ENCODE measurements at places on chromosomes 7 and 10. TPM values are rescaled to one million over a fixed set of nuclear protein-coding genes. Genes with fewer than 3 reads are reported as not detected.

- no peaks in the 10 kb centered on the region for H3K36me3 ChIP-seq
- H3K27me3 ChIP-seq = no peaks in the 10 kb centered on the region
- H3K4me1 ChIP-seq = no peaks in the 10 kb centered on the region
- H3K27ac ChIP-seq = no peak overlapping the region
- H3K4me3 ChIP-seq = no peak overlapping the region
These were observed 12.0 kb upstream of the TMEM213 start for GRCh38 chr7:138785587-138786437.

- no peak overlapping the region for H3K27ac ChIP-seq
- no peaks in the 10 kb centered on the region for H3K27me3 ChIP-seq
- no peak for DNase-seq
- H3K4me1 ChIP-seq = peaks cover 4% of the 10 kb centered on the region
These were observed 163.6 kb downstream of the GNAT3 start for GRCh38 chr7:80348223-80348622.

DNA sequence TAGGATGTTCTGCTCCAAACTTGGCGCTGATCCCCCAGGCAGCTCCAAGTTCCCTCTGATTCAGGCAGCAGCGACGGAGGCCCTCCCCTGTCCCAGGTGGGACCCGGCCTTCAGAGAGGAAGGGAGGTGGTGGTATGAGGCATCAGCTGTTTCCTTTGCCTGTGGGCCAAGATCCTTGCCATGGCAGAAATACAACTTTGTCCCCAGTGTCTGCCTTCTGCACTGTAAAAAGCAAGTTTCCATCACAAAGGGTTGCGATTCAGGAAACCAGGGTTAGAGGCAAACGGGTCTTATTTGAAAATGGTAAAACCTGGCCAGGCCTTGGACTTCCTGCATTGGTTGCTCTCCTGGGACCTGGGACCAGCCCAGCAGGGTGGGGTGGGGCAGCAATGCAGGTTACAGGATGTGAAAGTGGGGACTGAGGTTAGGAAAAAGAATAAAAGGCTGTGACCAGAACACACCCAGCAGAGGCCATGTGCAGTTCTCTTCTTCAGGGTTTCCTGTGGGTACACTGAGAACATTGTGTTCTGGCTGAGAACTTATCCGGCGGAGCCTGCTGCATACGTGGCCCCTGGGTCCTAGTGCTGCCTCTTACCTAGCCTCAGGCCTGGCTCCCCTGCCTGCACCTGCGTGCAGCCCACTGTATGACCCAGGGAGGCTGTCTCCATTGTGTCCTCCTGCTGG is 25.1 kb upstream of the DDIT4 start:
- peak overlapping the region; percentile 98 for H3K27ac ChIP-seq
- H3K27me3 ChIP-seq = no peaks in the 10 kb centered on the region
- peak; percentile 73 for DNase-seq
- H3K36me3 ChIP-seq = no peaks in the 10 kb centered on the region

ITGA8 gene
- total RNA-seq = 22.5 TPM

CCZ1B gene
- total RNA-seq = 66.1 TPM

DNA sequence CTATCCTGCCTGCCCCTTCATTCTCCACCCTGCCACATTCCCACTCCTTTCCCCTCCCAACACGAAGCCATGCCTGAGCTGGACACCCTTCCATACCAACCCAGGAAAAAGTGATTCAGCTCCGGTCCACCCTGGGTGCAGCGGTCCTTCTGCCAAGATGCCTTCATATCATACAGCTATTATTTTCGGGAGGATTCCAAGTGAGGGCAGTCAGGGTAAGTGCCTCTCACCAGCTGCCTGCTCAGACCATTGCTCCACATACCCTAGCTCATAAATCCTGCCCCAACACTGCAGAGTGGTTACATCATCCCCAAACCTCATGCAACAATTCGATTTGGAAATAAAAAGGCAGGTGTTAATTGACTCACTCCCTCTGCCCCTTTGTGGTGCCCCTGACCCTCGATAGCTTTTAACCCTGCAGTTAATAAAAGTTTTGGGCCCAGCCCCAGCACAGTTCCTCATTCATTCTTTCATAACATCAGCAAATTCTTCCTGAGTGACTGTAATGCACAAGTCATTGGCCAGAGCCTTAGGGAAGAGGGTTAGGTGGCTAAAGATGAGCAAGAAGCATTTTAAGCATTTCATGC is 42.6 kb downstream of the ZNF503 start:
- no peaks in the 10 kb centered on the region for H3K36me3 ChIP-seq
- H3K27ac ChIP-seq = no peak overlapping the region
- H3K27me3 ChIP-seq = no peaks in the 10 kb centered on the region
- H3K4me3 ChIP-seq = no peak overlapping the region

DNA sequence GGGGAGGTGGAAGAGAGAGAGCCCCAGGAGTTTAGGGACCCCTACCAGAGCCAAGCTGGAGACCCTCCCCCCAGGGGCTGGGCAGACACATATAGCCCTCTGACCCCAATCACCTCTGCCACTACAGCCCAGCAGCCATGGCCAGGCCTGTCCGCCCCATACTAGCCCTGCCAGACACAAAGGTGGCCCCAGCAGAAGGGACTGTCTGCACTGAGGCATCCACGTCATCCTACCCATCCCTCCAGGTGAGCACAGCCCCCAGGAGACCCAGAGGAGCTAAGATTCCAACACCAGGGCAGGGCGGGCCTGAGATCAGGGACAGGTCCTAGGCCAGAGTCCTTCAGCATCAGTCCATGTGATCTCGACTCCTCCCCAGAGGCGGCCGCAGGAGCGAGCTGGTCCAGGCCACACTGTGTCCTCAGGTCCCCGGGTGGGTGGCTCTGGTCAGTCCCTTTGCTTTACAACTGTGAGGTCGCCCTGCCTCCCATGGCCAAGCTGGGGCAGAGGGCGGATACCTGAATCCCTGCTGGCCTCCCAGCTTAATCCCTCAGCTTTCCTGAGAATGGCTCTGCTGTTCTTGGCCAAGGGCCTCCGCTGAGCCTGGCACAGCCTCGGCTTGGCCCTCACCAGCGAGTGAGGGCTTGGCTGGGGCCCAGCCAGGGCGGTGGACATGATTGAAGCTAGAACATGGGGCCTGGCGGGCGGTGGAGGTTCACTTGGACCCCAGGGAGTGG is 14.3 kb upstream of the ELN start:
- no peak for DNase-seq
- H3K4me3 ChIP-seq = no peak overlapping the region
- H3K27me3 ChIP-seq = no peaks in the 10 kb centered on the region
- no peaks in the 10 kb centered on the region for H3K36me3 ChIP-seq

- H3K27ac ChIP-seq = no peak overlapping the region
- H3K27me3 ChIP-seq = no peaks in the 10 kb centered on the region
- no peak for DNase-seq
- H3K36me3 ChIP-seq = no peaks in the 10 kb centered on the region
- no peaks in the 10 kb centered on the region for H3K4me1 ChIP-seq
These were observed 78.0 kb downstream of the XPNPEP1 start for GRCh38 chr10:109845308-109845707.

GRCh38 chr10:132671228-132672154 is 114.5 kb downstream of the NKX6-2 start:
- no peak overlapping the region for H3K27ac ChIP-seq
- H3K27me3 ChIP-seq = no peaks in the 10 kb centered on the region
- no peak overlapping the region for H3K4me3 ChIP-seq

DNA sequence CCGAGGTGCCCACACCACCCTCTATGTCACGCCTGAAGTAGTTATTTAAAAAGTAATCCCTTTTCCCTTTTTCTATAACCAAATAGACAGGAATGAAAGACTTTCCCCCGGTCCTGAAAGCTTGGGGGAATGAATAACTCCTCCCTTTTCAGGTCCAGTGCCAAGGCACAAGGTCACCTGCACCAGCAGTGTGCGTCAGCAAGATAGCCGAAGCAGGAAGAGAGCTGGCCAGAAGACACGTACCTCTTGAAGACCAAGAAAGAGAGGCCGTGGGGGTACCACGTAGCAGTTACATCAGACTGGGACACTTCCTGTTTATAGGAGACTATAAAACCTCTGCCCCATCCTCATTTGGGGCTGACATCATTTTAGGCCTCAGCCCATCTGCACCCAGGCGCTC is 10.7 kb upstream of the AKR1B1 start:
- no peak overlapping the region for H3K27ac ChIP-seq
- no peaks in the 10 kb centered on the region for H3K4me1 ChIP-seq
- no peaks in the 10 kb centered on the region for H3K36me3 ChIP-seq
- no peak overlapping the region for H3K4me3 ChIP-seq

FXYD4 gene
- not detected for total RNA-seq

DNA sequence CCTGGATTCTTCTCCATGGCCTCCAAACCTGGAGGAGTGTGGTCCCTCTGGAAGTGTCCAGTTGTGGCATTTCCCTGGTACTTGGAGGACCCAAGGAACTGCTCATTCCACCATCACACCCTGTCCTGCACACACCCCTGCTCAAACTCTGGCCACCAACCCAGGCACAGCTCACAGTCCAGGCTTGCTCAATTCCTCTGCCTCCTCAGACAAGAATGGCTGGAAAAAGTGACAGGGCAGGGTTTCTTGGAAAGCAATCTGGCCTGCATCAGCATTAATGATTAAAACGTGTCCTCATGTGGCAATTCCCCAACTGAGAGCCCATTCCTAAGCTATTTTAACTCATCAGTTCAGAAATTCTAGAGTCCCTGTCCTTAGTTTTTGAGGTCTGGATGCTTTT is 17.2 kb upstream of the TPST1 start:
- no peak overlapping the region for H3K27ac ChIP-seq
- no peaks in the 10 kb centered on the region for H3K27me3 ChIP-seq
- H3K4me3 ChIP-seq = no peak overlapping the region
- H3K4me1 ChIP-seq = no peaks in the 10 kb centered on the region

FRAT1 gene
- total RNA-seq = 10.9 TPM

GRCh38 chr7:38311329-38311937 is 38.0 kb upstream of the TARP start:
- peaks cover 6% of the 10 kb centered on the region for H3K4me1 ChIP-seq
- DNase-seq = peak; percentile 45
- peak overlapping the region; percentile 41 for H3K4me3 ChIP-seq
- H3K27ac ChIP-seq = no peak overlapping the region
- H3K27me3 ChIP-seq = no peaks in the 10 kb centered on the region
- no peaks in the 10 kb centered on the region for H3K36me3 ChIP-seq

DNA sequence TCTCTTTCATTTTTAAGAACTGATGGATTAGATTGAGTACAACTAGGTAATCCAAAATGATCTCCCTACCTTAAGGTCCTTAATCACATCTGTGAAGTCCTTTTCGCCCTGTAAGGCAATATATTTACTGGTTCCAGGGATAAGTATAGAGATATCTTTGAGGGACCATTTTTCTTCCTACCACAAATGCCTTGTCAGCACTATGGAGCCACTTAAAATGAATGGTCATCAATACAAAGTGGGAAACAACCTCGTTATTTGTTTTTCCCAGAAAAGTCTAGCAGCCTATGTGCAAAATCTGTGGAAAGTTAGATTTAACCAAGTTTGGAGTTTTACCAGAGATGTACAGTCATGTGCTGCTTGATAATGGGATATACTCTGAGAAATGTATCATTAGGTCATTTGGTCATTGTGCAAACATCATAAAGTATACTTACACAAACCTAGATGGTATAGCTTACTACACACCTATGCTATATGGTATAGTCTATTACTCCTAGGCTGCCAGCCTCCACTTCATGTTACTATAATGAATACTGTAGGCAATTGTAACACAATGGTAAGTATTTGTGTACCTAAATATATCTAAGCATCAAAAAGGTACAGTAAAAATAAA is 366.2 kb upstream of the TMEM229A start:
- DNase-seq = no peak
- no peaks in the 10 kb centered on the region for H3K27me3 ChIP-seq
- H3K4me3 ChIP-seq = no peak overlapping the region
- H3K36me3 ChIP-seq = no peaks in the 10 kb centered on the region

DNA sequence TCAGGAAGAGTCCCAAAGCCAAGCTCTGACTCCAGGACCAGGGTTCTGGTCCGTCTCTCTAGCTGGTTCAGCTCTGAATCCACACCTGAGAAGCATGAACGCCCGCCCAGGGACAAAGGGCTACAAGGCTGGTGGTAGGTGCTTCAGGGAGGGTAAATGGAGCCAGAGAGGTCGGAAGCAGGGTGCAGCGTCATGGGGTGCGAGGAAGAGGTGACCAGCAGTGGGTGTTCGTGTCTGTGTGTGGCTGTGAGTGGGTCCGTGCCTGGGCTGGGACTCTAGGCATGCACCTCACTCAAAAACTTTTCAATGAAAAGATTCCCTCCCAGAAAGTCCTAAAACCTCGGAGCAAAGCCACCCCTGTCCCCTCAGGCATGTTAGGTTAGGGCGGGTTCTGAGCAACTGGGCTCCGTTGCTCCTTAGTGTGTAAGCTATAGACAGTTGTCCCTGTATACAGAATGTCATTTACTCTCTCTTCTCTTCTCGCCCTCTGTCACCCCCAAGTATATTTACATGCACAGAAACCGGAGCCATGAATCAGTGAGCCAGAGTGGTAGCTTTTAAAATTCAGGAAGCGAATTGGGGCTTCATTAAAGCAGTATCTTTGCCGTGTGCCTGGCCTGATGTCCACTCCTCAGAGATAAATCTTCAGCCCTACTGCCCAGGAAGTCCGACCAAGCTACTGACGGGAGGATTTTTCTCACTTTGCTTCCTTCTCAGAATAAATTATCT is 12.3 kb upstream of the GATA3 start:
- H3K36me3 ChIP-seq = no peaks in the 10 kb centered on the region
- H3K4me1 ChIP-seq = no peaks in the 10 kb centered on the region
- no peak overlapping the region for H3K4me3 ChIP-seq
- no peak for DNase-seq
- H3K27me3 ChIP-seq = peaks cover 98% of the 10 kb centered on the region

GNAT3 gene
- total RNA-seq = not detected

GRCh38 chr7:94509264-94509886 is at the start of gene CASD1:
Gene CASD1, plus strand, starts transcription at chr7:94509809. Its CDS starts 276 bp downstream, at chr7:94510085.
- no peaks in the 10 kb centered on the region for H3K36me3 ChIP-seq
- no peaks in the 10 kb centered on the region for H3K27me3 ChIP-seq
- H3K4me1 ChIP-seq = peaks cover 6% of the 10 kb centered on the region
- H3K27ac ChIP-seq = peak within 1 kb of the TSS; percentile 93

Measured in lung (tissue), 17 donors.